ENCODE measurements at places on chromosomes 4 and X.

- no peak for DNase-seq
Observed at GRCh38 chrX:56066016-56066415, 166.1 kb upstream of the KLF8 start.

DNA sequence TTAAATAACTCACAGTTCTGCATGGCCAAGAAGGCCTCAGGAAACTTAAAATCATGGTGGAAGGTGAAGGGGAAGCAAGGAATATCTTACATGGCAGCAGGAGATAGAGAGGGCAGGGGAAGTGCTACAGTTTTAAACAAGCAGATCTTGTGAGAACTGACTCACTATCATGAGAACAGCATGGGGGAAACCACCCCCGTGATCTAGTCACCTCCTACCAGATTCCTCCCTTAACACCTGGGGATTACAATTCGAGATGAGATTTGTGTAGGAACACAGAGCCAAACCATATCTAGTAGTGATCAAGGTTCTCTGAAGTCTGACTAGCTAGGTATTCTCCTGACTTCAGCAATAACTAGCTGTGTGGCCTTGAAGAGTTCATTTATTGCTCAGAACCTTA is 56.0 kb downstream of the BANK1 start:
- DNase-seq: no peak

DNA sequence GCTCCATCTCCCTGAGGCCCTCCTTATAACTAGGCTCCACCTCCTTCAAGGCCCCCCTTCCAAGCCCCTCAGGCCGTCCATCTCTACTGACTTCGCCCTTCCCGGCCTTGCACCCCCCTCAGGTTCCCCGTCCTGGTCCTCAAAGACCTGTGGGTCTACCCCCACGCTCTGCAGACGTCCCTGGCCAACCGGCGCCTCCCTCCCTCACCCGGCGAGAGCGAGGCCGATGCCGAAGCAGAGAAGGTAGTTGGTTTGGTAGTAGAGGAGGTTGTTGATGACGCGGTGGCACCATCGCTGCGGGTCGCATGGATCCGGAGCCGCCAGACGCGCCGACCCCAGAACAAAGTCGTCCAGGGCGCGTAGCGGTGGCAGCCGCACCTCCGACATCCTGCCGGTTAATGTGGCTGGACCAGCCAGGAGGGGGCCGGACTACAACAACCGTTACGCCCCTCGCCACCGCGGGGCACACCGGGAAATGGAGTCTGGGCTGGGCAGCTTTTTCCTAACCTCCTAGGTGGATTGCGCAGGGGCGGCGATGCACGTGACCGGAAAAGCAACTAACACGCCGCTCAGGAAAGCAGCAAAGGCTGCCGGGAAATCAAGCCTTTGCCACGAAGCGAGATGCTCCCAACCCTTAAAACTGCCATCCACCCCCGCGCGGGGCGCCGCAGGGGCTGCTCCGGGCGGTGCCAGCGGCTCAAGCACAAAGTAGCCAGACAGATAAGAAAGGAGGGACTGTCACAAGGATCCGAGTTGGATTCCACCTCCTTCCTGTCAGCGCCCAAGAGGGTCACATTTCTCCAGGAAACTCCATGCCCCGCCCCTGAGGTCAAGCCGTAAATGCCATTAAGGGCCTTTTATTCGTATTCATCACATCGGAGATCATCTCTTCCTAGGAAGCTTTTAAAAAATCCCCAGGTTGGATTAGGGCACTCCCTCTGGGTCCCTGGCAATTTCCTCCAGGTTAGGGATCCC is at the start of gene PRAF2:
Gene PRAF2 (minus strand): TSS at position 402 of the 975 bp plus-strand sequence. CDS start 15 bp downstream, at position 387.
- DNase-seq: peak; percentile 84

DNA sequence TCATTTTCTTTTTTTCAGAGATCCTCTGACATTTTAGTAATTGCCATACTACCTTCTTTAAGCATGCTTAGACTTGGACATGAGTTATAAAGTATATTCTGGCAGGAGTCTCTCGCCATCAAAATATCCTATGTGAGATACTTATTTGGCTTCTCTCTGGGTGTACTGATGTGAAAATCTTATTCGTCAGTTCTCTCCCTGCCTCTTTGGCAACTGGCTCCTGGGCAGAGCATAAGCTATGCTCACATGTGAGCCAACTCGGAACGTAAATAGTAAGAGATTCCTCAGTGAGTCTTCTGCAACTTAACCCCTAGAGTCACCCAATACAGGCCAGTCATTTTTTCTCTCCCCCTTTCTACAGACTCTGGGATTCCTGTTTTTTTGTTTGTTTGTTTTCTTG is 91.6 kb downstream of the MAGEB17 start:
- no peak for DNase-seq

DNA sequence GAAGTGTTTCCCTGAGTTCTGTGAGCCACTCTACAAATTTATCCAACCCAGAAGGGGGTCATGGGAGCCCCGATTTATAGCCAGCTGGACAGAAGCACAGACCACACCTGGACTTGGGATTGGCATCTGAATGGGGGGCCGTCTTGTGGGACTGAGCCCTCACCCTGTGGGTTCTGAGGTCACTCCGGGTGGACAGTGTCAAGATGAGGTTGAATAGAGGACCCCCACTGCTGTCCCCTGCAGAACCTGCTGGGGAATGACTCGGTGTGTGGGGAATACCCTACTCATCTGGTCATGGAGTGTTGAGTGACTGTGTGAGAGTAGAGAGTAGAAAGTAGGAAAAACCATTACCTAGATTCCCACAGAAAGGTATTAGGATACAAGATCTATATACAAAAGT is 67.5 kb downstream of the ZFYVE28 start:
- DNase-seq: no peak

GRCh38 chr4:173537613-173538147 is 7.7 kb upstream of the HAND2 start:
- DNase-seq: no peak

GRCh38 chrX:70411475-70411874 is 11.6 kb upstream of the GDPD2 start:
- no peak for DNase-seq

DNA sequence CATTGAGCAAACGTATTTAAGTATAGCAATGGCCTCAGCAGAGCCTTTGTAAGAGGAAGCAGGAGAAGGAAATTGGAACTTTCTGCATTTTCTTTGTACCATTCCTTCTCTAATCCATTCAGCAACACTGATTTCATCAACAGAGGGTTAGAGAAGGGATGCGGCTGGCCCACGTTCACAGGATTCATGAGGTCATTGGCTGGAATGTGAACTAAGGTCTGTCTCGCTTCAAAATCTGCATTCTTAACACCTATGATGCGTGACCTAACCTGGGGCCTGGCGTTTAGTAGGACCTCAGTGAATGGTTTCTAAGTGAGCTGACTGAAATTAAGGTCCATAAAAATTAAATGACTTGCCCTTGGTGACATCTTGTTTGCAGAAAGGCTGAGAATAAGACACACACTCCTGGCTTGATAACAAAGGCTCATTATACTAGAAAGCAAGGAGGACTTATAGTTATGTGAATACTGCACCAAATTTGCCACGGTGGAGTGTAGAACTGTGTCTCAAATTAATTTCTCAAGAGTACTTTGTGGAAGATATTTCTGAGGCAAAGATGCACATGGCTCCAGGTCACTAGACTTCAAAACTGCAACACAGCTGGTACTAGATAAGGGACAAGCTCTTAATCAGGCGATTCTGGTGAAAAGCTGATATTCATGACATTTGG is 25.4 kb downstream of the FGFBP1 start:
- DNase-seq: no peak

DNA sequence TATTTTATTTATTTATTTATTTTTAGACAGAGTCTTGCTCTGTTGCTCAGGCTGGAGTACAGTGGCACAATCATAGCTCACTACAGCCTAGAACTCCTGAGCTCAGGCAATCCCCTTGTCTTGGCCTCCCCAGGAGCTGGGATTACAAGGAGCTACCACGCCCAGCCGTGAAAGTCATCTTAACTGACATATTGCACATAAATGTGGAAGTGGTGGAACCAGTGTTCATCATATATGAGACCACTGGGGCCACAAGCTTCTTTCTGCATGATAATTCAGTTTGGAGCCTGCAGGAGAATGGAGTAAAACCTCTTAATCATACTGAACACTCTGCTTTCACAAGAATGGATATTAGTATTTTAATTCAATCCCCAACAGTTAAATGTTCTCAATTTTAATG is 12.5 kb upstream of the CTSO start:
- no peak for DNase-seq

All from NCI-H748 treated with DMSO at 0.1 percent for 48 hours (cell line).